ENCODE measurements at places on chromosomes 5 and 9.
A peak's percentile ranks its signal among the peaks of the same experiment; 100 is the strongest.

DNA sequence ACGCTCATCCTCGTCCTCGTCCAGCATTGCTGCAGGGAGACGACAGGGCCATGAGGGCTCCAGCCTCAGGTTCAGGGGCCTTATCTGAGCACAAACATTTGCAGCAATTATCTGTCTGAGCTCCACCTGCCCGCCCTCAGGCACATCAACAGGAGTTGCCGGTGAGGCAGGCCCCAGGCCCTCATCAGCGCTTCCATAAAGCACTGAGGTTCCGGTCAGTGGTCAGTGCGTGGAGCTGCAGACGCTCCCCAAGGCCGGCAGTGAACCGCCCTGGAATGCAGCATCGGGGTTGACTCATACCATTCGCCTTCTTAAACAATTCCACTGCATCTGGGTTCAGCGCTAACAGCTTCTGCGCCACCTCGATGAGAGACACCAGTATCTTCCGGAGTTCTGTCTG lies 15.2 kb downstream of the UBAC1 start:
- DNase-seq: no peak

DNA sequence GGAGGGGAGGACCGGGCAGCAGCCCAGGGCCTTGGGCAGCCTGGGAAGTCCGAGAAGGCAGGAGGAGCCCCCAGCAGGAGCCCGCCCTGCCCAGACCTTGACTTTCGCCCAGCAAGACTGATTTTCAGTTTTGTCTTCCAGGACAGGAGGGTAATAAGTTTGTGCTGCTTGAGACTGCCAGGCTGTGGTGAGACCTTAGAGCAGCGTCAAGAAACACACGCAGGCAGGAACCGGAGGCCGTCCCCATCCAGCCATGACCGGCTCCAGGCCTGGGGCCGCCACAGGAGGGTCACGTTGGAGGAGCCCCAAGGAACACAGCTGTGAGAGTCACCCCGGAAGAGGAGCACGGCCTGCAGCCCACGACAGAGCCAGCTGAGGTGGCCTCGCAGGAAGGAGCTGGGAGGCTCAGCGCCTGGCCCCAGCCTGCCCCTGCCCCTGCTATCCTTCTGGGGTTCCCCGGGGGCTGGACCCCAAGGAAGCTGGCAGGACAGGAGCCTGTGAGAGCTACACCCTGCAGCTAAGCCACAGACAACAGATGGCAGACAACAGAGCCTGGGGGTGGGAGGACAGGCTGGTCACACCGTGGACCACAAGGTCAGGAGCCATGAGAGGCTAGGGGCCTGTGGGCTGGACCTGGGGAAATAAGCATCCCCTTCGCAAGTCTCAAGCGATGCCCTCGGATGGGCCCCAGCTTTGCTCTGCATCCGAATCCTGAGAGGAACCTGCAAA lies 126.0 kb upstream of the FAM120A start:
- no peak for DNase-seq

DNA sequence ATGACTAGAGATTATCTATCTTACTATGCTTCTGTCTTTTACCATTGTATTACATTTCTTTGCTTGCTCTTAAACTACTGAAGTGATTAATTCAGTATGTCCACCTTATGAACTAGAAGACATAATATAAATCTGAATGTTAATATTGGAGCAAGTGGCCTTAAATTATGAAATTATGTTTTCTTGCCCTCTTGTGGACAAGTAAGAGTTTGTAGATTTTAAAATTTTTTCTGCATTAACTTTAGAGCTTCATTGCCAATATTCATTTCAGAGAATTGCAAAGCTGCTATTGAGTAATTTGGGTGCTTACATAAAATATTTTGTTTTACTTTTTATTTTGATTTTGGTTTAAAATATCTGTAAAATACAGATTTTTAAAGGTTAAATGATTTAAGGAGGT lies 55.3 kb downstream of the RANBP17 start:
- DNase-seq: no peak

GRCh38 chr9:113954591-113954990 lies 78.5 kb downstream of the ZNF618 start:
- no peak for DNase-seq

DNA sequence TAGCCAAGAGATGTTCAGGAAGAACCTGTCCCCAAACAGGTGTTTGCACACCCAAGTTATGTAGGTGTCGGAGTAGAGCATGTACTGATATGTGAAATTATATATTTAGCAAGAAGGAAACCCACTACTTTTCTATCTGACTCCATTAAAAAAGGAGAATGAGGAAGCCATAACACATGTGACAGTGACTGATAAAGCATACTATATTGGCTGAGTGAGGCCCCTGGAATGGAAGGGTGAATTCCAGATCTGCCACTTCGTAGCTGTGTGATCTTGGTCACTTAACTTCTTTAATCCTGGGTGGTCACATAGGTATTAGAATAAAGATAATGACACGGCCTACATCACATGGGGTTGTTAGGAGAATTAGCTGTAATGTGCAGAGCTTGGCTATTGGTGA lies 116.0 kb upstream of the MAN2A1 start:
- no peak for DNase-seq

DNA sequence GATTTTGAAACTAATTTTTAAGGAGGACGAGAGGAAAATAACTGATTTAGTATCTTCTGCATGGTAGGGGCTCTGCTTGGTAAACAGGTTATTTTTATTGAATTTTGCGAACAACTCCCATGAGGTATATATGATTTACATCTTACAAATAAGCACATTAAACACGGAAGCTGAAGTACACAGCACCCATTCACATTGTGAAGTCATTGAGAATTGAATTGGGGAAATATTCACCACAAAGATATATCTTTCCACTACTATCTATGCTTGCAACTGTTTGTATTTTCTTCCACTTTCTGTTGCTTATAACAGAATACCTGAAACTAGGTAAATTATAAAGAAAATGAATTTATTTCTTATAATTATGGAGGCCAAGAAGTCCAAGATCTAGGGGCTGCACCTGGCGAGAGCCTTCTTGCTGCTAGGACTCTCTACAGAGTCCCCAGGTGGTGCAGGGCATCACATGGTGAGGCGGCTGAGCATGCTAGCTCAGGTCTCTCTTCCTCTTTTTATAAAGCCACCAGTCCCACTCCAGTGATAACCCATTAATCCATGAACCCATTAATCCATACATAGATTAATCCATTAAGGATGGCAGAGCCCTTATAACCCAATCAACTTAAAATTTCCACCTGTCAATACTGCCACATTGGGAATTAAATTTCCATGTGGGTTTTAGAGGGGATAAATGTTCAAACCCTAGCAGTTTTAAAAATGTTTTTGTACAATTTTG lies 79.0 kb upstream of the ZNF608 start:
- DNase-seq: no peak

GRCh38 chr9:135105211-135105745 lies 17.8 kb downstream of the OLFM1 start:
- no peak for DNase-seq

GRCh38 chr5:148406406-148406805 lies 22.6 kb downstream of the FBXO38 start:
- no peak for DNase-seq

GRCh38 chr9:114769624-114770023 lies 36.2 kb downstream of the TNFSF15 start:
- DNase-seq: no peak

- DNase-seq: no peak
These were observed 80.8 kb downstream of the NTRK2 start for GRCh38 chr9:84750152-84750865.

DNA sequence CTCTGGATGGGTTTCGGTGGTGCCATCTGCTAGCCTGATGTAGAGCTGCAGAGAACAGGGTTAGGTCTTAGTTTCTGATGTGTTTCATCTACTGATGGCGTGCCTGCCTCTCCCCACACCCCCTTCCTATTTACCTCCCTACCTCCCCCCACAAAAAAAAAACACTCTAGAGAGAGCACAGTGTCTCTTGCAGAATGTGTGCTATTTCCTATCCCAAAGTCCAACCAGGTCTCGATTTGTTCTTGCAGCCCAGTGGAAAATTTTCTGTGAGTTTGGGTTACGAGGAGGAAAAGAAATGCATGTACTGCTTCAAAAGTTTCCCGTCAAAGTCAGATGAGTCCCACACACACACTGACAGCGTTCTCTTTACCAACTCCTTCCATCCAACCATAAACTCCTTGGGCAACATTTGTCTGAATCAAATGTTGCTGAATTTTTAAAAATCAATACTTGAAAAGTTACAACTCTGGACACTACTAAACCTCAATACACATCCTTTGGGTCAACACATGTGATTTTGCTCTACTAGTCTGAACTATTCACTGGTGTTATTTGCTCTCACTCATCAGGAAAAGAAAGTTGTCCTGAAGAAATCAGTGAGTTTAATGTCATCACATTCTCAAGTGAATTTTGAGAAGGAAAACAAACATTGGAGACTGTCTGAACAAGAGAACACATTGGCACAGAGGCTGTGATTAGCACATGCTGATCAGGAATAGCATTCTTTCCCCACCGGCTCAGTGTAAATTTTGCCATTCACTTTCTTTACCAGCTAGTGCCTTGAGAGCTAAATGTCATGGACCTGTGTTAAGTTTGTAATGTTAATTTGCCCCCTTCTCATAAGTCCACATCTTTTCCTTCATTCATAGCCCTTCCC lies 84.1 kb downstream of the MAMDC2 start:
- DNase-seq: no peak

DNA sequence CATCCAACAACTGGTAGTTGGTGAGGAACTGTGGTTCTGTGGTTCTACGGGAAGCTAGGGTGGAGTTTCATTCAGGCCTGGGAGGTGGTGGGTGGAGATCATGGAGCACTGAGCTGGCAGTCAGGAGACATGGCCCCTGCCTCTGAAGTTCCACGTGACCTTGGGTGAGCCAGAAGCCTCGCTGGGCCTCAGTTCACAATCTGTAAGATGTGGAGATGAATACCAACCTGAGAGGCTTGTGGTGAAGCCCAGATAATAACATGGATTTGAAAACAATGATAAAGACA lies 177.9 kb downstream of the MACROH2A1 start:
- no peak for DNase-seq

GRCh38 chr9:36136894-36137391 lies 410 bp downstream of the GLIPR2 start:
- peak; percentile 1 for DNase-seq

DNA sequence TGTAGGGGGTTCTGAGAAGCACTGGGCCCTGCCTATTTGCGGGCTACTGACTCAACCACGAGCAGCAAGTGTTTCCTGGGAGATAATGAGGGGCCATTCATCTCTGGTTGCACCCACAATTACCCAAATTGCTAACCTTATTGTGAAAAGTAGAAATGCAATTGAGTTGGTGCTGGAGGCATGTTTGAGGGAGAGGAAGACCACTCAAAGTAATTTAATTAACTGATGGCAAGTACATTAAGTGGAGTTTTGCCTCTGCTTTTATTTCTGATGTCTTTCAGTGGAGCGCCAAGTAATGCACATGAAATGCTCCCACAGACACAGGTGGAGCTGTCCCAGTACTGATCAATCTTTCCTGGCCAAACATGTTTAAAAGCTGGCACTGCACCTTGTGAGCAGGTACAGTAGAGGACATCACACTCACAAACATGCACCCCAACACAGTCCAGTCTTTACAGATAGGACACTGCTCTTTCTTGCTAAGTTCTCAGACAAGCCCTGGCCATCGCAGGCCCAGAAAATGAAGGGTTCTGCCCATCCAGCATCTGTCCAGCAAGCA lies 195.4 kb downstream of the HSPA4 start:
- DNase-seq: no peak

DNA sequence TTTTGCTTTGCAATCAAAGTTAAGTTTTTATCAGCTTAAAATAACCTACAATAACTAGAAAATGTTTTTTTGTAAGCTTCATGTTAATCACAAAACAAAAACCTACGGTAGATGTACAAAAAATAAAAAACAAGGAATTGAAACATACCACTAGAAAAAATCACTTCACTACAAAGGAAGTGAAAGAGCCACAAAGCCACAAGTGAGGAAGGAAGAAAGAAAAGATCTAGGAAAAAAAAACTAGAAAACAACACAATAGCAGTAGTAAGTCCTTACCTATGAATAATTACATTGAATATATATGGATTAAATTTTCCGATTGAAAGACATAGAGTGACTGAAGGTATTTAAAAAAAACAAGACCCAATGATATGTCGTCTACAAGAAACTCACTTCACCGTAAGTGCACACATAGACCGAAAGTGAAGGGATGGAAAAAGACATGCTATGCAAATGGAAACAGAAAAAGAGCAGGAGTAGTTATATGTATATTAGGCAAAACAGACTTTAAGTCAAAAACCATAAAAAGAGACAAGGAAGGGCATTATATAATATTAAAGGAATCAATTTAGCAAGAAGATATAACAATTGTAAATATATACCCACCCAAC lies 13.4 kb upstream of the ZDHHC21 start:
- no peak for DNase-seq

DNA sequence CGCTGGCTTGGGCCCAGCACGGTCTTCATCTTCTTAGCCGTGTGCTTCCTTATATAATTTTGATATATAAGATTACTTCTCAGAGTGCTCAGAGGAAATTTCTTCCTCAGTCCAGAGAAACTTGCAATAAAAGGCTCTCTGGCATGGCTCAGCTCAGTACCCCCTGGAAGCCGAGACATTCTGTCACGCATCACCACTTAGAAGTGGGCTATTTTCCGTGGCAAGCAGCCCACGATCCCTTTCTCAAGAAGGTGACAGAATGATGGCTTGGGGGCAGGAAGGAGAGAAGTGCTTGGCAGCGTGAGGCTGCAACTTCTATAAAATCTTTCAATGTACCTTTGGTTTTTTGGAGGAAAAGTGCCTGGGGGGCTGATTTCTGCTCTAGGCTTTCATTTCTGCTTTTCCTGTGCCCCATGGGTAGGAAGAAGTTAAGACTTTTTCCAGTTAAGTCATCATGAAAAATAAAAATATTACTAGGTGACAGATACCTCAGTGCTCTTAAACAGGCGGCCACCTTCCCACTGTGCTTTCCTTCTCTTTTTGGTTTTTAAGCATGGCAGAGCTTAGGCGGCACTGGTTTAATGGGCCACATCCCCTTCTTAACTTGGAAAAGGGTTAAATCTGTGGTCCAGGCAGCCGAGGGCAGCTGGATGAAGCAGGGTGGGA lies 104.6 kb downstream of the MVB12B start:
- DNase-seq: no peak

GRCh38 chr5:50711280-50711679 lies 44.8 kb downstream of the PARP8 start:
- DNase-seq: peak; percentile 35

DNA sequence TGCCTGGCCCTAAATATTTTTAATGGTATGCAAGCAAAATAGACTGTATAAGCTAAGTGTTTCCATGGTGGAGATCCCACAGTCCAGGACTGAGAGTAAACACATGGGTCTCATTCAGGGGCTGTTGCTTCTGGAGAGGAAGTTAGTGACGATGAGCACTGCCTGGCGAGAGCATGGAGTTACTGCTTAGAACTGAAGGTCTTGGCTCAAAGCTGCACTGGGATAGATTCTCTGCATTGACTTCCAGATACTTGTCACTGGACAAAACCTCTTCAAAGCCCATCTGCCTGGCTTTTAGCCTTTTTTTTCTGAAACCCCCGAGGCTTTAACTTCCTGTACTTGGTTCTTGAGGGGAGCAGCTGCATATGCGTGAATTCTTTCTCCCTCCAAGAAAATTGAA lies 39.2 kb downstream of the GPR107 start:
- no peak for DNase-seq

GRCh38 chr5:135429301-135430134 lies 17.6 kb downstream of the DCANP1 start:
- DNase-seq: no peak

Measured in LoVo (cell line).